ENCODE measurements at places on chromosomes 11 and 22. TPM values are rescaled to one million over a fixed set of nuclear protein-coding genes. Genes with fewer than 3 reads are reported as not detected.

FOSL1 gene
- total RNA-seq = not detected

- no peak for DNase-seq
Observed at GRCh38 chr22:42901790-42902508, 44.9 kb upstream of the ARFGAP3 start.

- no peak for DNase-seq
Observed at GRCh38 chr22:50544078-50544745, 1.5 kb upstream of the KLHDC7B start.

GRCh38 chr22:44019846-44020245 is 4.3 kb upstream of the PARVB start:
- DNase-seq = no peak

DRICH1 gene
- not detected for total RNA-seq

C11orf87 gene
- total RNA-seq = not detected

Data from uterus (tissue), 4 donors.